ENCODE measurements at places on chromosomes 4 and X.

- DNase-seq = peak; percentile 85
Measured at GRCh38 chrX:24054182-24055042, at the start of gene EIF2S3. EIF2S3 (plus strand) TSS chrX:24054956; CDS start chrX:24054969, 13 bp downstream.

DNA sequence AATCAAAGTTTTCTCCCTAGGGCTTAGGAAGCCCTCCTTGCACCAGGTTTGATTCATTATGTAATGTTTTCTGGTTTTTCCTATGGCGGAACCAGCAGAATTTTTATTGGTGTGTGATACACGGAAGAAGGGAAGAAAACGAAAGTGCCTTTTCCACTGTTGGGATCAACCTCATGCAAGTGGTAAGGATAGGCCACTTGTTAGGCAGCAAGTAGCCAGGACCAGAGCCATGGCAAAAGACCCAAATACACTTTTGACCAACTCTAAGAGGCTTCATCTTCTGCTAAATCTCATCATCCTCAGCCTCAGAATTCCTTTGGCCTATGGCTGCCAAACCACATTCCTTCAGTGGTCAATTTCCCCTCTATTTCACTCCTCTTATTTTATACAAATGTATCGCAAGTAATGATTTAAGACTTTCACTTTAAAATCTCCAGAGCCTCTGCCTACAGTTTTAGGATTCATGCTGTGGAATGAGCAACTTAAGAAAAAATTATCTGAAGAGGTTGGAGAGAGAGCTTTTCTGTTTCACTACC is 21.2 kb downstream of the PPAT start:
- no peak for DNase-seq

- DNase-seq = no peak
Measured at GRCh38 chr4:123825596-123826291, 429.1 kb downstream of the SPRY1 start.

- no peak for DNase-seq
Measured at GRCh38 chr4:159297091-159297490, 194.2 kb downstream of the RAPGEF2 start.

DNA sequence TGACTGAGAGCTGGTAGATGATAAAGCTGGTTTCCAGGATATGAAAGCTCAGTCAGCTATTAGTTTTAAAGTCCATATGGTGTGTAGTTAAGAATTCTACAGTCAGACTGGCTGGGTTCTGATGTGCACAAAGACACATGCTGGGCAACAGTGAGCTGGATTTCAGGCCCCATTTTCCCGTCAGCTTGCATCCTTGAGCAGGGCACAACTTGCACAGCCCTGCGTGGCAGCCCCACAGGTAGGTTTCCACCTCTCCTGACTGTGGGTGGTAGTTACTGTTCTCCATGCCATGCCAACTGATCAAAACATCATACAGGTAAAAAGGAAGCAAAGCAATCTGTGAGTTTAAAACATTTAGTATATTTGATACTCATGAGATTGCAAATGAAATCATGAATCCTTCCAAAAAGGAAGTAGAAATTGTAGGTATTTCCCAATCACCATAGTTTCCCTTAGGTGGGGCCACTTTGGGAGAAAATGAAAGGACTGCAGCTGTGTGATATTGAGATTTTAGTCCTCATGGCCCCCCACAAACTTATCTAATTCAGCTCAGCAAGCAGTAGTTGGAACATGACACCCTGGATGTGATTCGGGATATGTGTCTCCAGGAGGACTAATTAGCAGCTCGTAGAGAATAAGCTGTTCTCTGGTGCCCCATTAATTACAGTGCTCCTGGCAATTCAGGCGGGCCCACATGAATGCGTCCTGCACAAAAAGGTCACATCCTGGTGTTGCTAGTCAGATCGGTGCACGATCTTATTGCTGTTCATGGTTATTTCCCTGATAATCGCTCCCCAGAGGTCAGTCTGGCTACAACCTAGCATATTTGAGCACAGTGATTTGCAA is 42.4 kb upstream of the NOCT start:
- peak; percentile 64 for DNase-seq

DNA sequence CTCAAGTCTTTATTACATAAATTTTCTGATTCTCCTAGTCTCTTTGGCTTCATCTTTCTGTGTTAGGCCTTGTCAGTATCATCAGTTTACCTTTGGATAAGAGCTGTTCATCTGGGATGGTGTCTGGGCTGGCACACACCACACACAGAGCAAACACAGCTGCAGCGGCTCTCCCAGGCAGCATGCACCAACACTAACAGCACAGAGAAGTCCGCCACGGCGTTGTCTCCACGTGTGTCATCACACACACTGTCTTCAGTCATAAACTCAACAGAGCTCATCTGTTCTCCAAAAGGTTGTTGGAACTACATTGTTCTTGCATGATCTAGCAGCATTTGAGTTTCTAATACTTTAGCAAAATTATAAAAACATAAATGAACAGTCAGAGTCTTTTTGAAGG is 851.9 kb upstream of the FRG1 start:
- peak; percentile 37 for DNase-seq

- no peak for DNase-seq
Measured at GRCh38 chr4:184167576-184167975, 50.1 kb downstream of the ENPP6 start.

GRCh38 chr4:186146458-186146857 is 42.0 kb downstream of the FAM149A start:
- no peak for DNase-seq

DNA sequence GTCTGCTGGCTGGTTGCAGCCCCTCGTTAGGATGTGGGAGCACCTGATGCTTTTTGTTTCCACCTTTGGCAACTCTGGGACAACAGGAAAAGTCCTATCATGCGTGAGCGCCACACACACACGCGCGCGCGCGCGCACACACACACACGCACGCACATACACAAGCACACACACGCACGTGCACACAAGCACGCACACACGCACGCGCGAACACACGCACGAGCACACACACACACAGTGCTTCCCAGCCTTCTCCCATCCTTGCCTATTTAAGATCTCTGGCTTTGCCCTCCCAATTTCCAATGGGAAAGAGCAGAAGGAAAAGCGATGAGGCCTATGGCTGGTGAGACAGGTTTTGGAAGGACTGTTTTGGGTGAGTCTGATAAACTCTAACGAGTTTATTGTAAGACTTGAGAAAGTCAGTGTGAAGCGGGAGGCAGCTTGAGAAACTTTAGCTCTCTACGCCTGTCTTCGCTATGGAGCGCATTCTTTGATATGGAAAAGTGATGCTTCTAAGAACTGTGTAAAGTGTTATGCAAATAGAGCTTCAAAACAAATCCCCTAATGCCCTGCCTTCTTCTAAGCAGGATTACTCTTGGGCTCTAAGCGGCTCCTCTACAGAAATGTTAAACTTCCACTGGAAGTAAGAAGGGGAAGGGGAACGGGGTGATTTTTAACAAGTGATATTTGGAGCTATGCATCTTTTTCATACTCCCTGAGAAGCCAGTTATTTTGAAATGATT is 11.8 kb downstream of the SUPT20HL1 start:
- DNase-seq = no peak

DNA sequence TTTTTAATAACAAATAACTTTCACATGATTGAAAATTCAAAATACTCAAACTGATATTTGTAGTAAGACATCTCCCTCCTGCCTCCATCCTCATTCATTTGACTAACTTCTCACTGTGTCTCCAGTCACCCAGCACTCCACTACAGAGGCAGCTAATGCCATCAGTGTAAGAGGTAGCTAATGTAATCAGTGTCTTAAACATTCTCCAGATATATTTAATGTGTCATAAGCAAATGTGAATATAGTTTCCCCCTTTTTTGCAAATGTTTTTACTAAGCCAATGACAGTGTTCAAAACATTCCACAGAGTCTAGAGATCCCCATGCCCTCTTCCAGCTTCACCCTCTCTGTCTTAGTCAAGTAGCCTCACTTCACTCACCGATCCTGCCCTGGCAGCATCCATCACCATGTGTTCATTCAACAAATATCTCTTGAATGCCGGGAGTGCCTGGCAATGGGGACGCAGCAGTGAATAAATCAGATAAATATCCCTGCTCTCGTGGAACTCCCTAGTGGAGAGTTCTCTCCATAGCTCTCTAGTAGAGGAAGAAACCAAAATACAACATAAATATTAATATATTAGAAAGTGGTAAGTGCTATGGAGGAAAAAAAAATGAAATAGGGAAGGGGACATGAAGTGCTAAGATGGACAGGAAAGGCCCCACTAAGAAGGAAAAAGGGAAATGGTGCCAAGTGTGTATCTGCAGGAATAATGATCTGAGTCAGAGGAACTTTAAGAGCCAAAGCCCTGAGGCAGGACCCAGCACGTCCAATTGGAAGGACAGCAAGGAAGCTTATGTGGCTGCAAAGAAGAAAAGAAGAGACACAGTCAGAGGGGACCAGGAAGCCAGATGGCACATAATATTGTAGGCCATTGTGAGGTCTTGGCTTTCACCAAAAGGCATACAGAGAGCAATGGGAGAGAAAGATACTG is 18.7 kb downstream of the SCFD2 start:
- no peak for DNase-seq

DNA sequence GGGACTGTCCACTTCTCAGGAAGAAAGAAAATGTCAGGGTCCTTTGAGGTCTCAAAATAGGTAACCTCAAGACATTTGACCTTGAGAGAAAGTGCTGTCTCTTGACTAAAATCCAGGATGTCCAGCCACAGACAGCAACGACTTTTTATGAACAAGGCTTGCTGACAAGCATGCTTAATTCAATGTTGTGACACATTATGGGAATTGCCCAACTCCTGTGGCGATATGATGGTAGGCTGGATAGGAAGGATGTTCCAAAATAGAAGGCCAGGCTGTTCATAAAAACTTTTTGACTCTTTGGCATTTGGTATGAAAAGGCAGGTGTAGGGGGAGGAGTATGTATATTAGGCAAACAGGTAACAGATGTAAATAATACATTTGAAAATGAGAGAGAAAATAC is 50.8 kb upstream of the EDNRA start:
- no peak for DNase-seq

- no peak for DNase-seq
Measured at GRCh38 chr4:52263607-52264006, 212.5 kb downstream of the SPATA18 start.

GRCh38 chr4:15992167-15992485 is 29.2 kb upstream of the FGFBP2 start:
- no peak for DNase-seq

- peak; percentile 69 for DNase-seq
Measured at GRCh38 chr4:163681208-163681821, 186.8 kb downstream of the TMA16 start.

DNA sequence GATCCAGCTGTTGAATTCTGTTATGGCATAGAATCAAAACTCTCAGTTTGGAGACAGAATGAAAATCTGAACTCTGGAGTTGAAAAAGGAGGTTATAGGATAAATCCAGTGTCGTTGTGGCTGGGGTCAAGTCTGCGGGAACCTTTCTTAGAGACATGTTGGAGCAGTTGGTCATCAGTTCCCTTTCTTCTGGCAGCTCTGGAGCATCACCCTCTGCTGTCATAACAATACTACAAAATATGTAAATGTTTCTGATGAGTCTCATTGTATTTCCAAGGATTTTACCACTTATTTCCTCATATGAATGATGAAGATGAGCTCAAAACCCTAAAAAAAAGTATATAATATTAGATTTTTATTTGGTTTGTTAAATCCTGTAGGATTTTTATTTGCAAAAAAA is 7.5 kb downstream of the TLR10 start:
- no peak for DNase-seq

DNA sequence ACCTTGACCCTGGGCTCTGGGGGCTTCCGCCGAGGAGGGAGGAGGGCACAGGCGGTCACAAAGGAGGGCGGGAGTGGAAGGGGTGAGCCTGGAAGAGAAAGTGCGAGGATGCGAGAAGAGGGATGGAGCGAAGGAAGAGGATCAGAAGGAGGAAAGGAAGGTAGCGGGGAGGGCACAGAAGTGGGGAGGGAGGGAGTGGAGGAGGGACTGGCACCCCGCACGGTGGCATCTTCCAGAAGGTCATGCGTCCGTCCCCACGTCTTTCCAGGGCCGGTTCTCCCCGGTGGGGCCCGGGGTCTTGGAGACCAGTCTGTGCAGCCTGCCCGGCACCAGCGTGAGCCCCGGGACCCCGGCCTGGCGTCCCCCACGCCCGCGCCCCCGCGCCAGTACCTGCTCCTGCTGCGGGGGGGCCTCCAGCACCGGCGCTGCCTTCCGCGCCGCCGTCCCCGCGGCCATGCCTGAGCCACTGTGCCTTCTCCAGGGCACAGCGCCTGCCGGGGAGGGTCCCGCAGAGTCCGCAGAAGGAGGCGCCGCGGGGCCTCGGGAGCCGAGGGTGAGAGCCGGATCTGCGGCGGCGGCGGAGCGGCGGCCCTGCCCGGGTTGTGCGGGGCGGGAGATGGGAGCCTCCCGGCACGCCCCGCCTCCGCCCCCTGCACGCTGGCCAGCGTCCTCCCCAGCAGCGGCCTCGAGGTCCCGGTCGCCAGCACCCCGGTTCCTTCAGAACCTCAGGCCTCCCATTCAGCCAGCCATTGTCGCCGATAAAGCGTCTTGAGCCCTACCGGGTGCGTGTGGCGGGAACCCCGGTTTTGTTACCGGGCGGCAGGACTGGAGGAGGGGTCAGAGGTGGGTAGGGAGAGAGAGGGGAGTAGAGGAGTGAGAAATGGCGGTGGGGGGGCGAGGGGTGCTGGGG is at the start of gene RNF175:
Gene RNF175, minus strand, starts transcription at position 618 of the 910 bp plus-strand sequence. Its CDS starts 162 bp downstream, at position 456.
- no peak for DNase-seq

DNA sequence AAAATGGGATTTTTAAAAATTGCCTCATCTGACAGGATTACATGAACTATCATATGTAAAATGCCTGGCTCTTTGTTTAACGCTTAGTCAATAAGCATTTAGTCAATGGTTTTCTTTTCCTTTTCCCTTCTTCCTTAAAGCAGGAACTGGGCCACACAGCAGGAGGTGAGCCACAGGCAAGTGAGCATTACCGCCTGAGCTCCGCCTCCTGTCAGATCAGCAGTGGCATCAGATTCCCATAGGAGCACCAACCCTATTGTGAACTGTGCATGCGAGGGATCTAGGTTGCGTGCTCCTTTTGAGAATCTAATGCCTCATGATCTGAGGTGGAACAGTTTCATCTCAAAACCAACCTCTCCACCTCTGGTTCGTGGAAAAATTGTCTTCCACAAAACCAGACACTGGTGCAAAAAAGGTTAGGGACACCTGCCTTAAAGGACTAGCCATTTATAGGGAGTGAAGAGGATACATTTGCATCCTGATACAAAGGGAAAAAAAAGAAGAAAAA is 306.1 kb downstream of the FBXW7 start:
- DNase-seq = no peak

DNA sequence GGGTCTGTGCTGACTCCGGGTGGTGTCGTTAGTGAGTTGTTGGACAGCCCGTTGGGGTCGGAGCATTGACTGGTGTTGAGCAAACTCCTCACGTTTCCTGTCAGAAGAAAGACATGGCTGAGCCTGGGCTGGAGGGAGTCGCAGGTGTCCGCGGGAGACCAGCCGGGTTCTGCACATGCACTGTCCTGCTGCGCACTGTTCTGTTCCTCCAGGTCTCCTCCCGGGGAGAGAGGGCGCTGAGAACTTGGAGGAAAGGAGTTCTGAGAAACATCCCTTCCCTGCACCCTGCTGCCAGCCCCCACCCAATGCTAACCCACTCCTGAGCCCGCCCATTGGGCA is 1.1 kb downstream of the ZNF141 start:
- no peak for DNase-seq

- DNase-seq = no peak
Measured at GRCh38 chr4:53775381-53775780, 184.1 kb upstream of the LNX1 start.

GRCh38 chrX:2228536-2228935 is 272.2 kb downstream of the DHRSX start:
- no peak for DNase-seq

- DNase-seq = peak; percentile 6
Measured at GRCh38 chr4:67871867-67872266, 11.9 kb downstream of the TMPRSS11D start.
